ENCODE measurements at places on chromosomes 13 and 19.

- no peak for DNase-seq
Measured at GRCh38 chr13:62850331-62850730, 1434.7 kb upstream of the PCDH20 start.

GRCh38 chr13:23855360-23855759 lies 33.8 kb downstream of the MIPEP start:
- no peak for DNase-seq

DNA sequence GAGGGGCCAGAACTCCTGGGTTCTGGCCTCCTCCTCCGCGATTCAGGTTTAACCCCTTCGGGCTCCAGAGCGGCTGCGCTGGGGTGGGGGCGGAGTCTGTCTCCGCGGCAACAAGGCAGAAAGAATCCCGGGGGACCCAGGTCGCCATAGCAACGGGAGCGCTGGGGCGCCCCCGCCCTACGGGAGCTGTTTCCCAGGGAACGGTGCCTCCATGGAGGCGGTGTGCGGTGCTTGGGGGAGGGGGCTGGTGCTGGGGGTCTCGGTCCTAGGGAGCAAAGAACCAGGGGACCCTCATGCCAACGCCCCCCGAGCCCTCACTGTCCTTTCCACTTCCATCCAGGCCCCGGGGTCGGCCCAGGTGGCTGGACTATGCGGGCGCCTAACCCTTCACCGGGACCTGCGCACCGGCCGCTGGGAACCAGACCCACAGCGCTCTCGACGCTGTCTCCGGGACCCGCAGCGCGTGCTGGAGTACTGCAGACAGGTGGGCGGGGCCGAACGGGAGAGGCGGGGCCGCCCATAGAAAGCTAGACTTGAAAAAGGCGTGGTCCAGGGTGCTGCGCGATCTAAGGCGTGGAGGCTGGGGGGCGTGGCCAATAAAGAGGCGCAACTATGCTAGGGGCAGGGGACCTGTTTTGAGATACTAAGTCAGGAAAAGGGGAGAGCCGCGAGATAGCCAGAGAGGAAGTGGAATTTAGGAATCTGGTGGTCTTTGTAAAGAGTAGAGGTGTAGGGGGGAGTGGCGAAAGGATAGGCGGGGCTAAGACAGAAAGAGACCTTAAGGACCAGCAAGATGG lies 1.2 kb downstream of the APLP1 start:
- DNase-seq, result peak; percentile 63

DNA sequence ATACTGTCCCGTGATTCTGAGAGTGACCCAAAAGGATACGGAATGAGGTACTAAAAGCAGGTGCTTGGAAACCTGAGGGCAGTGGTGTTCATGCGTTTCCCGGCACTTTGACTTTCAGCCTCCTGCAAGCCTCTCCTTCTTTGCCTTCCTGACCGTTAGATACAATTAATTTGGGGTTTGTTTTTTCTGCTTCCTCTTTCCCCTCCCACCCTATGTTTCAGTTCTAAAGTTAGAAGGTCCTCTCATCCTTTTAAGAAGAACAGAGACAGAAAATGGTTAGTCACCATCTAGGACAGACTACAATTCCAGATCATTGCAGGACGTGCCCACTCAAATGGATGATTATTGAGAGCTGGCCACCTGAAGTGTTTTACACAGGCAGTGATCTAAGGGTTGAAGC lies 1.8 kb upstream of the LILRB4 start:
- DNase-seq, result peak; percentile 50

DNA sequence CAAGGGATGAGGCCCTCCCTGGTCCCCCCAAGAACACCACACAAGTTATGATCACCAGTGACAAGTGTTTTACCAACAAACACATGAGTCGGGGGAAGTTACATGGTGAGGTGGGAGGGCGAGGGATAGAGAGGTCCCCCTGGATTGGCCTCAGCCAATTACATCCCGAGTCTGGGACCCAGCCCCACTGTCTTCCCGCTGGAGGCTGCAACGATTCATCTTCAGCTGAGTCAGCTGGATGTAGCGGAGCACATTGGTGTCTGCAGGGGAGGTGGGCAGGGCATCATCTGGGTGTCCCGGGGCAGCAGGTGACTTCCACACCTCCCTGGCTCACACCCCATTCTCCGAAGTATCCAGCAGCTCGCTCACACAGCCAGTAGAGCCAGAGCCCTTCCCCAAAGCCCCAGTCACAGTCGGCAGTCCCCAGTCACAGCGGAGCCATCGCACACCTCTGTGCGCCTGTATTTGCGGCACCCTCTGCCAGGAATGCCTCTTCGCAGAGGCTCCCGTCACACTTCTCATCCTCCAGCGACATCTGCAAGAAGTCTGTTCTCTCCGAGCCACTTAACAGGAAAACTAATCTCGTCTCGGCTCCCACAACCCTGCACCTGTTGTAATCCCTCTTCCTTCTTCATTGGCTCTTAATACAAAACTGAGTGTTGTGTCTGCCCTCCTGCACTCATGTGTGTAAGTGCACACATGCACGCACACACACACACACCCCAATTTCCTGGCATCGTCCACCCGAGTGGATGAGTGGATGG lies 2.0 kb downstream of the TTC9B start:
- no peak for DNase-seq

- no peak for DNase-seq
Measured at GRCh38 chr19:1921825-1922224, 16.6 kb downstream of the ADAT3 start.

- DNase-seq, result no peak
Measured at GRCh38 chr13:92573467-92574057, 653.0 kb upstream of the GPC6 start.

DNA sequence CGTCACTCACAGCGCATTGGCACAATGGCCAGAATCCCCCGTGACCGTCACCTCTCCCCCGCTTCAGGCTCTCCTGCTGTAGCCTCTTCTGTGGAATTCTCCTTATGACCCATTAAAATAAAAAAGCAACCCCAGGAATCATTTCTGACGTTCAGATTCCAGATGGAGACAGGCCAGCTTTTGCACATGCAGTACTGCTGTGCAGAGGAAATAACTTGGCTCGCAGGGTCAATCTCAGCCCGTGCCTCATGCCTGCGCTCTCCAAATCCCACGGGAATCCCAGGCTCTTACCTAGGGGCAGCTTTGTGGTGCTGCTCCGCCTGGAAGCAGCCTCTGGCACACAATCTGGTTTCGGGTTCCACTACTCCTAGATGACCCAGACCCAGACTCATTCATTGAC lies 32.7 kb upstream of the SOX1 start:
- DNase-seq, result no peak
